ENCODE measurements at places on chromosomes 12 and 14.
A peak's percentile ranks its signal among the peaks of the same experiment; 100 is the strongest.

DNA sequence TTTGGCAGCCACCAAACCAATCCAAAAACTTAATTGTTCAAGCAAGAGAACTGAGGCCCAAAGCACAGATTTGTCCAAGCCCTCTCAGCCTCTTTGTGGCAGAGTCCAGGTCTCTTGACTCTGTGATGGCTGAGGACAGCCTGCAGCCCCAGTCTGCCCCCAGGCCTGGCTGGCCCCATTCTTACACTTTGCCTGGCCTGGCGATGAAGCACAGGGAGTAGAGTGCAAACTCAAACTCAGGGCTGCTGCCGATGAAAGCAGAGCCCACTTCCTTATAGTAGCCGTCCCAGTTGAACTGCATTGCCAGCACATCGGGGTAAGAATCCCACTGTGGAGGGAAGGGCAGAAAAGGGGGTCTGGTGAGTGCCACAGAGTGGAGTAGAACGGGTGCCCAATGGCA, 5.6 kb upstream of the RPAP3 start:
- DNase-seq = no peak

DNA sequence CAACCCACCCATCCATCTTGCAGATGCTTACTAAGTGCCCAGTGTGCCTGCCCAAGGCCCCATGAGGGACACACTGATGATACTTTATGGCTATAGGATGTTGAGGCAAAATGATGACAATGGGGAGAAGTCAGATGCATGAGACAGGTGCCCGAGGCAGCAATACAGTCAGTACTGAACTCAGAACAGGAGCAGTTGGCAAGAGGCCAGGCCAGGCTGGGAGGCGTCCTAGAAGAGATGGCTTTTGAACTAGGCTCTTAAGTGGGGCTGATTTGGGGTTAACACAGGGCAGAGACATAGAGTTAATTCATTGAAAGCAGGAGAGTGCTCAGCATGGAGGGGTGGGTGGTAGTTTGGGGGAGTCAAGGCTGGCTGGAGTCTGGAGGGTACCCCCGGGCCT, 15.6 kb downstream of the PLBD2 start:
- no peak for DNase-seq

GRCh38 chr12:4870423-4870822, 39.3 kb upstream of the KCNA1 start:
- no peak for DNase-seq

DNA sequence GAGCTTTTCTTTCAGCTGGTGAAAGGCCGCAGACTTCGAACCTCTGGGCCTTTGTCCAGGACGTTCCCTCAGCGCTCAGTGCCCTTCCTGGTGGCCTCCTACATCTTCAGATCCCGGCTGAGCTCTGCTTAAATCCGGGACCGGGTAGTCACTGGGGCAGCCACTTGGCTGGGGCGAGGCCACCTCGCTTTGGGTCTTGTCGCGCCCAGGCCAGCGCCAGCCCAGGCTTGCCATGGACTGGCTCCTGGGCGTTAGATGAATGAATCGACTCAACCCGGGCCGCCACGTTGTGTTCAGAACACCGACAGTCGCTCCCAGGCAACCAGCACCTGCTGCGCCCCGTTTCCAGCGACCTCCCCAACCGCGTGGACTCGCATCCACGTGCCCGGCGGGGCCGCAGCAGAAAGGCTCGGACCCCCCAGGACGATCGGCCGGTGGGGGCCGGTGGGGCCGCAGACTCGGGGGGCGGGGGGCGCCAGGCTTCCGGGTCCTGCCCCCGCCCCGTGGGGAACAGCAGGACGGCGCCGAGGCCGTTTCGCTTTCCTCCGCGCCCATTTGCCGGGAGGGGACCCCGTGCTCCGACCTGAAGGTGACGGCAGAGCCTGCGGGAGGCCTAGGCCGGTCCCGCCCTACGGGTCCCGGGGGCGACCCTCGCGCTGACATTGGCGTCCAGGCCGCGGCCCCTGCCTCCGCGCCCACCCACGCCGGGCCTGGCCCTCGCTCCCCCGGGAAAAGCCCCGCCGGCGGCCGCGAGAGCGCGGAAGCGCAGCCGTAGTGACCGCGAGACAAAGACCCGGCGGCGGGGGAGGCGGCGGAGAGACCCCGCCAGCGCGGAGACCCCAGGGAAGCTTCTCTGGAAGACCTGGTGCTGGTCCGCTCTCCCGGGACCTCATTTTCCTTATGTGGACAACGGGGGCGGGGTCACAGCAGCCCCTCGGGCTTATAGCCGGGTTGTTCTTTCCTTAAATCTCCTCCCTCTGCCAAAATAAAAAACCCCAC, 37.3 kb upstream of the RCOR1 start:
- peak; percentile 33 for DNase-seq

DNA sequence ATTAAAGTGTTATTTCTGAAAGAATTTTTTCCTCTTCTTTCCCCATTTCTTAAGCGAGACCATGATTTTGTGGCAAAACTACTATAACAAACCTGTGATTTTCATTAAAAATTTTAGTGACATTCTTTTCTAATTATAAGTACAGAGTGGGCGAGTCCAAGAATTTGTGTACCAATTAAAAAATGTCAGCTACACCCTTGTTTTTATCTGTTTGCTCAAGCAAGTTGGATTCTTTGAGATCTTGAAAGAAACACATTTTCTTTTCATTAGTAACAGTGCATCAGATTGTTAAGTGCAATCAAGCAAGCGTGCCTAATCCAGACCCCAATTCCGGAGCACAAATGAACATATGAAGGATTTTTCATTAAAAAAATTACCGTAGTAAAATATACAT, 338.8 kb upstream of the DDHD1 start:
- DNase-seq = no peak

Data from kidney tubule cell (primary cell).